ENCODE measurements at places on chromosomes 1 and 21. TPM values are rescaled to one million over a fixed set of nuclear protein-coding genes. Genes with fewer than 3 reads are reported as not detected.

- peak; percentile 88 for DNase-seq
Measured at GRCh38 chr1:92486251-92487077, at the start of gene GFI1. TSS of gene GFI1 (minus strand) at chr1:92486925. CDS start at chr1:92483487, 3,438 bp downstream.

Gene DNAJC28
- total RNA-seq: 0.75 TPM

DNA sequence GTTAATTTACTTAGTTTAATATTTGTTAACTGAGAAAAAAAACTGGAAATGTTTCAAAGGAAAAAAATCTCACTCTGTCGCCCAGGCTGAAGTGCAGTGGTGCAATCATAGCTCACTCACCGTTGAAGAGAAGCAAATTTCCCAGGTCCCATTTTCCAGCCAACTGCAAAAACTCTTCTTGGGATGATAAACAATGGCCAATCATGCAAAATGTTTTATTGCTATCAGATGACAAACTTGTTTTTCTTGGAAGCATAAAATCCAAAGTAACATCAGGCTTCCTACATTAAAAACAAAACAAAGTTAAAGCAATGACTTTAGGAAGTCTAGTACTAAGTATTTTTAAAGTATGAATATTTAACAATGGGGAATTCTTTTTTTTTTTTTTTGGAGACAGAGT, 84.9 kb downstream of the LYST start:
- DNase-seq: no peak

DNA sequence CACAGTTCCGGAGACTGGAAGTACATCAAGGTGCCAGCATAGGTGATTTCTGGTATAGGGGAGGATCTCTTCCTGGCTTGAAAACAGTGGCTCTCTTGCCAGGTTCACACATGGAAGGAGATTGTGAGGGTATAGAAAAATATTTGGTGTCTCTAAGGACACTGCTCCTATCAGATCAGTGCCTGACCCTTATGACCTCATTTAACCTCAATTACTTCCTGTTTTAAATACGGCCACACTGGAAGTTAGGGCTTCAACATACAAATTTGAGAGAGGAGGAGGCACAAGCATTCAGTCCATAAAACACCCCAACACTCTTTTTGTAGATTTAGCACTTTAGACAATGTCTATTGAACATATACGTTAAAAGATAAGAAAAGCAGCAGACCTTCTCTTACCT, 37.0 kb downstream of the COL6A1 start:
- no peak for DNase-seq

Gene CD101
- 0.14 TPM for total RNA-seq

DNA sequence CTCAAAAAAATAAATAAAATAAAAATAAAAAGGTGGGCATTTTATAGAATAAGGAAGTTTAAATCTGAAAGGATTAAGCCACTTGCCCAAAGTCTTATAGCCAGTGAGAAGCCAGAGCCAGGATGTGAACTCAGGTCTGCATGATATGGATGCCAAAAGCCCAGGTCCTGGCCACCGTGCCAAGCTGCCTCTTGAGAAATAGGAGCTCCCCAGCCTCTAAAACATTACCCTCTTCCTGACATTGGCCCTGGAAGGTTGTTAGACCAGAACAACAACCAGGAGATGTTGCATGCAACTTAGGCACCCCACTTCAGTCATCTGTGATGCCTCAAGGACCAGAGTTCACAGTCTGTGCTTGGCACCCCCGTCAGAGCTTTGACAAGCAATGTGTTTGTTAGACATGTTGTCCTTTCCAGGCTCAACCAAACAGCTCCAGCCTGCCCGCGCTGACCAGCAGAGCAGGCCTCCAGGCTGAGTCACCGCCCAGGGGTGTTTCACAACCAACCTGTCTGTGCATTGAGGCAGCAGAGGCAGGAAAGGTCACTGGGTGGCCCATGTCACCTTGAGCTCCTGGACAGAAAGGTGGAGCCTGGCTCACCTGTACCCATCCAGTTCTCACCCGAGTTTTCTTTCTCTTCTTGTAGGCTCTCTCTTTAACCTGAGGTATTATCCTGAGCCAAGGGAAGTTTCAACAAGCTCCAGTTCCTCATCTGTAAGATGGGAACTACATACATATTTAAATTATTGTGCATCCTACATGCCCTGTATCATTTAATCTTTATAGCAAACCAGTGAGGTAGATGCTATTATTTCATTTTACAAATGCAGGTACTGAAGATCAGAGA, 14.9 kb upstream of the MED18 start:
- no peak for DNase-seq

- peak; percentile 60 for DNase-seq
Measured at GRCh38 chr1:59146651-59147358, 150.1 kb upstream of the FGGY start.

DNA sequence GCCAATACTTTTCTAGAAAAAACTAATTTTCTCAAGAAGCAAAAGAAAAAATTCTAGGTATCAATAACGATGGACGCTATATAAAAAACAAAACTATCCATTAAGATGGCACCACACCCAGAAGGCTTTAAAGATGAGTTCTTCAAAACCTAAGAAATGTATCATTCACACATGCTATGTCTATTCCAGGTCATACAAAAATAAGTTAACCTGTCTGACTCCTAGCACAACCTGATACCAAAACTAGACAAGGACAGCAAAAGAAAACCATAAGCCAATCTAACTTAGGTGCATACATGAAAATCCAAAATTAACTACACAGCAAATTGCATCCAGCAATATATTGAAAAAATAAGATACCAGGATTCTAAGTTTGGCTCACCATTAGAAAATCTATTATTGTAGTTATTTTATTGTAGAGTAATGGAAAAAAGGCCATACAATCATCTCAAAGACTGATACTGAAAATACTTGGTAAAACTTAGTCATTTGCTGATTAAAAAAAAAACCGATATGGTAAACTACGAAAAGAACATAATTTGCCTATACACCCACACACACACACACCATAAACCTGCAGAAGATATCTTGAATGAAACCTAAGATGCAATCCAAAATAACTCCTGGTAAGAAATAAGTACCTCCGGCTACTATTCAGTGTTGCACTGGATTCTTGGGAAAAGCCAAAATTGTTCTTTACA, 55.0 kb downstream of the TRAF5 start:
- no peak for DNase-seq

DNA sequence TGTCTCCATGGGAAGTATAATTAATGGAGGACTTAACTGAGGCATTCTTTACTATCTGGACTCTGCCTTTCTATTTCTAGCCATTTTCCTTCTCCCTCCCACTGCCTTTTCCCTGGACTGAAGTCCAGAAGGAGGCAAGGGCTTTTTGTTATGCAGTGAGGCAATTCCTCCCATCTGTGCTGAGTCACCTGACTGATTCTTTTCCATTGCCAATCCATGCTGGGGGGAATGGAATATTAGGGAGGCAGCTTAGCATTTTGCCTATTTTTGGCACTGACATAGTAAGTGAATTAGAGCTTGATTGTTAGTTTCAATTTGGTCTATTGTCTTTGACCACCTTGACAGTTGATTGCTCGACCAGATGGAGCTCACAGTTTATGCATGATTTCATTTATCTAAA, 1000.6 kb upstream of the PRMT6 start:
- DNase-seq: no peak

Gene PPP1R15B
- total RNA-seq: 54.9 TPM

Gene PGLYRP4
- not detected for total RNA-seq

Gene CR2
- not detected for total RNA-seq

DNA sequence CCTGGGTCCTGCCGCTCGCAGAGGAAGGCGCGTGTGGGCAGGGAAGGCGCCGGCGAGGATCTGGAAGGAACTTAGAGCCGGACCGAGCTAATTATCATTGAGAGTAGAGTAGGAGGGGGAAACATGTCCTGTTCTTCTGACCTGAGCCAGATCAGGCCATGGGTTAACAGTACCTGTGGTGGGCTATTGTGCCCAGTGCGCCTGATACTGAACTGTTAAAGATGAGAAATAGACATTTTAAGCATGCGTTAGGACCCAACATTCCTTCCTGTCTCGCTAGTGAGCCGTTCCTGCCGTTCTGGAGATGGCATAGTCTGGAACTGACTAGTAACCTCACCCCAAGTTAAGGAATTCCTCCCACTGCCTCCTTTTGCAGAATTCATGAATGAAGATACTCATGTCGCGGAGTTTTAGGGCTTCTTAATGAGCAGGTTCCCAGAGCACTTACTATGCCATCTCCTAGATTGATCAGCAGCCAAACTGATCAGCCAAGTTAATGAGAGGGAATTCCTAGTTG, 870 bp downstream of the STRIP1 start:
- DNase-seq: no peak

DNA sequence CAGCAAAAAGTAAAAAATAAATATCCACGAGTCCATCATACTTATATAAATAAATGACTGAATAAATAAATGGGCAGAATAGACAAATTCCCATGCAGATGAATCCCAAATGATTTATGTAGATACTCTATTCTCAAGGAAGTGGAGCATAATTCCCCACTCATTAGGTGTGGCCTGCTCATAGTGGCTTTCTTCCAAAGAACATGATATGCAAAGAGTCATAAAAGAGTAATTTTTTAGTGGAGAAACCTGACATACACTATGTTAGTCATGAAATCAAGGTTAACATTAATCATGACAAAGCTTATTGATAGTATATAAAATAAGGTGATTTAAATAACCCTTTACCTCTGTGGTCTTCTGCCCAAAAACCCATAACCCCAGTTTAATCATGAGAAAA, 298.9 kb downstream of the DPYD start:
- DNase-seq: no peak

Gene ROR1
- total RNA-seq: 0.10 TPM

DNA sequence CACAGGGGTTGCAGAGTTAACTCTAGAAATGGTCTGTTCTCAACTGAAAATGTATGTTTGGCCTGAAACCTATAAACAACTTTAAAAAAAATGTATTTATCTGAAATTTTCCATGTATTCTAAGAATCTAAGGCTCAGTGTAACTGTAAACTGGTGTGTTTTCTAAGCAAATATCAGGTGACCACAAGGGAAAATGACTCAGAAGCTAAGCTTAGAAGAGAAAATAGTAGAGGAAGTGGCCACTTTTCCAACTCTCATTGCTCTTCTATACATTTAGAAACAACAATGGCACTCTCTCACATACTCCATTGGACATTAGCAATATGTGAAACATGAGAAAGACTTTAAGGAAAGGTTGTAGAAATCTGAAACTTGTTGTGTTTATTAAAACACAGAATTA, 7.5 kb downstream of the TNFSF18 start:
- DNase-seq: no peak

Gene SPATA6
- total RNA-seq: 1.8 TPM

Gene DDR2
- 0.36 TPM for total RNA-seq

GRCh38 chr21:34642211-34643075, 26.4 kb upstream of the CLIC6 start:
- DNase-seq: no peak

Gene PCBP3
- 6.6 TPM for total RNA-seq

Gene LRRC71
- not detected for total RNA-seq

Gene CLDN17
- not detected for total RNA-seq
